ENCODE measurements at places on chromosomes 4 and X.

GRCh38 chrX:155070663-155070974 lies 317 bp downstream of the CMC4 start:
- no peak for DNase-seq

DNA sequence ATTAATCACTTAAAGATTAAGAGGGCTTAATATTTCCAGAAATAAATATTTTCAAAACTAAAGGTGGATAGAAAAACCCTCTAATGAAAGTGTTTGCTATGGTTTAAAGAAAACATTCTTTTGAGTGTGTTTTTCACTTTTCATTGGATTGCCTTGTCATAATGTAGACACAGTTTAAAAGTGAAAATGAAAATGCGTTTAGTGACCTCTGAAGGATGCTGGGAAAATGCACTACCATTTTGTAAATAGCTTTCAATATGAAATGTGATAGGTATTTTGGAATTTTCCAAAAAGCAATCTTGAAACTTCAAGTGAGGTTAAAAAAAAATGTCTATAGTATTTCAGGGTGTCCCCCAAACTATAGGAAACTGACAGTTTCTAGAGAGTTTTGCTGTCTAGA lies 642.2 kb downstream of the C4orf33 start:
- no peak for DNase-seq

- no peak for DNase-seq
Measured at GRCh38 chr4:170109586-170110284, 20.0 kb upstream of the AADAT start.

GRCh38 chrX:106936246-106936645 lies 16.0 kb downstream of the CLDN2 start:
- DNase-seq, result no peak

- peak; percentile 41 for DNase-seq
Measured at GRCh38 chr4:67288964-67289363, 256.3 kb downstream of the CENPC start.

GRCh38 chrX:12269484-12269883 lies 131.2 kb downstream of the FRMPD4 start:
- no peak for DNase-seq

DNA sequence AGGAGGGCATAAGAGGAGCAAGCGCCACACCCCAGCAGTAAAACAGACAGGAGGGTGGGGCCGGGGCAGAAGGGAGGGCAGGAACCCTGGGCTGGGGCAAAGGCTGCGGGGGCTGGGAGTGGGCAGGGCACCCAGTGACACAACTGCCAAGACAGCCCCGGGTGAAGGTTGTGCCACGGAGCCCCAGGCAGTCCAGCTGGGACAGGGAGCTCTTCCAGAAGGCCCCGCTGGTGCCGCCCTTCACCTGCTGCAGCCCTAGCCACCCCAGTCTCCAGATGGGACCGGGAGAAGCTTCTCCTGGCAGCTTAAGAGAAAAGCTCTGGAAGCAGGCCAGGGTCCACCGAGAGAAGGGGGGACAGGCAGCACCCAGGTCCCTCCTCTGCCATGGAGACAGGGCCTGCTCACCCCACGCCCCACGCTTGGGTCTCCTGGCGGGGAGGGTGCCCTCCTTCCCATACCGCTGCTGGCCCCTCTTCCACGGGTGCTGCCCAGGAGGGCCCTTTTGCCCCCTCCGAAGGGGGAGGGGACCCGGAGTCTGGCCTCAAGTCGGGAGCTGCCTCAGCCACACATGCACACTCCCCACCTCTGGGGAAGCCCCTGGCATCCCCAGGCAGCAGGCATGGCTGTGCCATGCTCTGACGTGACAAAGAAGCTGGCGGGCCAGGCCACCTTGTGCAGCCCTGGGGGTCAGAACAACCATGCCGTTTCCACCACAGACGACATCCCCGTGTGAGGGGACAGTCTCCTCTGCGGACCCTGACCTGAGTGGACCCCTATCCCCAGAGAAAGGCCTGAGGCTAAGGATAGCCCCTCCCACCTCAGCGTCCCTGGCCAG lies 1.5 kb downstream of the DGKQ start:
- no peak for DNase-seq

DNA sequence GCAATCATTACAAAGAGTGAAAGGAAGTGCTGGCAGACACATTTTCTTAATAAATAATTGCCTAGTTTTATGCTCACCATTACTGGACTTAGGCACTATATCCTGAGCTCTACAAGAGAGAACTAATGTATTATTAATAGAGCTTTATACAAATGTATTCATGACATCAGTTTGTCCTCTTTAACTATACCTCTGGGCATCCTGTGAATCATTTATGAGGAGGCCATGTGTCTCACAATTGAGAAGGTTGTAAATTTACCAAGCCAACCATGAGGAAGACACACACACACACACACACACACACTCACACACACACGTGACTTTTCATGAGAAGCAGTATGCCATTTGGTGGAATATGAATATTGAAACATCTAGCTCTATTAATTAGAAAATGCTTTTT lies 728.2 kb downstream of the ARAP2 start:
- no peak for DNase-seq

- peak; percentile 24 for DNase-seq
Measured at GRCh38 chr4:164700471-164700870, 53.5 kb upstream of the SMIM31 start.

All from activated CD4-positive, alpha-beta T cell treated with anti-CD3 and anti-CD28 coated beads, Interleukin-2, Interleukin-6, amounts not matched to agents 100 ng/mL and 50 ng/mL, durations not matched to agents 16 hours and 8 hours (primary cell).